ENCODE measurements at places on chromosomes 6 and 20. TPM values are rescaled to one million over a fixed set of nuclear protein-coding genes. Genes with fewer than 3 reads are reported as not detected.
A peak's percentile ranks its signal among the peaks of the same experiment; 100 is the strongest.

DNA sequence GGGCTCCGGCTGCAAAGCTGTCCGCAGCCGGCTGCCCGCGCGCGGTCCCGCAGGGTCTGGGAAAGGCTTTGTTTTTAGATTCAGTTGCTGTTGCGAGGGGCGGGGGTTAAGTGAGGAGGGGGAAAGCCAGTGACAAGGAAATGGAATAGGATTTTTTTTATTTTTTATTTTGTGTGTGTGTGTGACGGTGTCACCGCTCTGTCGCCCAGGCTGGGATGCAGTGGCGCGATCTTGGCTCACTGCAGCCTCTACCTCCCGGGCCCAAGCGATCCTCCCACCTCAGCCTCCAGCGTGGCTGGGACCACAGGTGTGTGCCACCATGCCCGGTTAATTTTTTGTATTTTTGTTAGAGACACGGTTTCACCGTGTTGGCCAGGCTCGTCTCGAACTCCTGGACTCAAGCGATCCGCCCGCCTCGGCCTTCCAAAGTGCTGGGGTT is 615 bp upstream of the UBE2J1 start:
- no peak for DNase-seq

- no peak for DNase-seq
Measured at GRCh38 chr20:51594236-51595057, 51.9 kb upstream of the NFATC2 start.

DNA sequence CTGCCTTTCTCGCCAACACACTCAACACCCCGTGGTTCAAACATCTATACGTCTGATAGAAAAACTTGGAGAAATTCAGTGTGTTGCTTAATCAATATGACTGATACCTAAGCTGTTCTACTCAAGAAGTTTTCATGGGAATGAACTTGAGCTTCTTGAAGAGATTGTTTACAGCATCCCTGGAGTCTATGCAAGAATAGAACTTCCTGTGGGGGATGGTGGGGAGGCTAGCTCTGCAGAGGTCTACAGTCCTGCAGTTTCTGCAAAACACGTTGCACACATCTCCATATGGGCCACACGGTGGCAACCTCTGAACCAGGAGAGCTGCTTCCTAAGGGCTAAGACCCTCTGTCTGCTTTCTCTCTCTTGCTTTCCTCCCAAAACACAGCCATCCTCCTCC is 32.7 kb upstream of the FANCE start:
- DNase-seq = no peak

DNA sequence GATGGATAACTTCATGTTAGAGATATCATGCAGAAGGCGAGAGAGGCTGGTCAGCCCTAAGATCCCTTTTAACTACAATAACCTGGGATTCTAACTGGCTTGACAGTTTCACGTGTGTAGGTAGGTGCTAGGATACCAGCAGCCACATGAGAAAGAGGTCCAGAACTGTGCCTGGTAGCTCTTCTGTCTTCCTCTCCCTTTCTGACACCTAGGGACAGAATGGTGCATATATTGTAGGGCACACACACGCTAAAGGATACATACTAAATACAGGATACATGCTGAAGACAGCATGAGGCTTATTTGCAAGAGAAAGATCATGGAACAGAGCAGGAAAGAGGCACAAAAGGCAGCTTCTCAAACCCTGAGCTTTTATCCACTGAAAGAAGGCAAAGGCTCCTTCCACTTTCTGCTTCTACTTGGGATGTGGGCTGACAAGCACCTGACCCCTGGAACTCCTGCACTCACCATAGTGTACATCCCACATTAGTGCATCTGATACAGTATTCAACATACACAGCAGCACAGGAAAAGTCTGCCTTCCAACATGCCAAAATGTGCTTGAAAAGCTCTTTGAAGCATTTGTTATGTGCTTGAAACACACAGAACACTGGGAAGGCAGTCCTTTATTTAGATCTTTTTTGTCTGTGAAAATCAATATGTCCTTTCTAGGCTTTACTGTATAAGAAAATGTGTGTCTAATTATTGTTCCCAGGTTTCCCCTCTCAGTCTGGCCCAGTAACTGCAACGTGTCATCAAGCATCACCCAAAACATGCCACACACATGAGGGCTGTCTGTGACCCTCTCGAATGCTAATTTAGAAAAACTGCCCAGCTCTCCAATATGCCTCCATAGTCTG is 3.2 kb downstream of the SLC22A23 start:
- no peak for DNase-seq

DNA sequence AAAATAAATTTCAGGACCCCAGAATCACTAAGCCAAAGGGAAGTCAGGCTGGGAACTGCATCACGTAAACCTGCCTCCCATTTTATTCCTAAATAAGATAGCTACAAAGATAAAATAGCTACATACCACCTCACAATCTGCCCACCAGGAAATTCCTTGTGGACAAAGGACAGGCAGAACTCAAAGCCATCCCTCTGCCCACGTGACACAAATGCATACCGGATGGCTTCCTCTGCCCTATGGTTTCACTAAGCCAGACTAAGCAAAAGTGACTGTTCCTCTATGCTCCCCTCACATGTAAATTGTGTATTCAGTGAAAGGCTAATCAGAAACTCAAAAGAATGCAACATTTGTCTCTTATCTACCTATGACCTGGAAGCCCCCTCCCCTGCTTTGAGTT is 15.0 kb downstream of the MBOAT1 start:
- DNase-seq = no peak

- DNase-seq = no peak
Measured at GRCh38 chr6:168534265-168534664, 93.3 kb downstream of the SMOC2 start.

- no peak for DNase-seq
Measured at GRCh38 chr6:82264824-82265223, 17.3 kb upstream of the IBTK start.

- no peak for DNase-seq
Measured at GRCh38 chr6:332671-333070, 40.4 kb downstream of the DUSP22 start.

DNA sequence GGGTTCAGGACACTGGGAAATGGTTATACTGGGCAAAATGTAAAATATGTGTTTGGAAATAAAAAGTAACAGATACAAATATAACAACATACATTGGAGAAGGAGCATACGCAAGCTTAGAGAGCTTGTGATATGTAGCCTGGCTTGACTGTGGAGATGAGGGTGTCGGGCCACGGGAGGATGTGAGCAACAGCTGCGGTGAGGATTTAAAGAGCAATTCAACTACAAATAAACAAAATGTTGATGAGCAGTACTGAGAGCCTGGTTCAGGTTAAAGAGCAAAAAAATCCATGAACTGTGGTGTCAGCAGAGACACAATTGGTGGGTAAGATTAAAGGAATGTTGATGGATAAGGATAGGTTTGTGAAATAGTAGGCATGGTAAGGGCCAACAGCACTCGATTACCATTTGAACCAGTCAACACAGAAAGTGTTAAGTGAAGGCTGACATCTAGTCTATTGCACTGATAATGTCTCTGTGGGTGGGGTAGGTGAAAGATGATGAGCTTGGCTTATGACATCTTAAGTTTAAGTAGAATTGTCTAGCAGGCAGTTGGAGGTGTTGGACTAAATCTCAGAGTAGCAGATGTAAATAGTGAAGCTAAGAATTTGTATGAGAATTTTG is 723.2 kb downstream of the EPM2A start:
- no peak for DNase-seq

DNA sequence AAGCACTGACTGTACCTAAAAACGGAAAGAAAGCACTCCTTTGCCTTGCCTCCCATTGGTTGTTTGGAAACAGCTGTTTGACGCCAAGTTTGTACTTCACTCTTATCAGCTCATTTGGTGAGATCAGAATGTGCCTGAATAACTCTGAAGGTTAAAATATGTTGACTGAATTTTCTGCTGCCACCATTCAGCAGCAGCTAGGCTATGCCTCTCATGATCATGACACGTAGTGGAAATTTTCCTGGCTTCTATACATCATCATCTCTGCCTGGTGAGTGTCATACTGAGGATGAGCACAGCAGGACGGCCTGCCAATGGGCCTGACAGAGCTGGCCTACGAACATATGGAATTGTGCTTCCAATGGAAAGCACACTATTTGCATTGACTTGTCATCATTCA is 704.9 kb upstream of the CITED2 start:
- DNase-seq = no peak

GRCh38 chr6:157661652-157662051 is 161.4 kb upstream of the SNX9 start:
- no peak for DNase-seq

DNA sequence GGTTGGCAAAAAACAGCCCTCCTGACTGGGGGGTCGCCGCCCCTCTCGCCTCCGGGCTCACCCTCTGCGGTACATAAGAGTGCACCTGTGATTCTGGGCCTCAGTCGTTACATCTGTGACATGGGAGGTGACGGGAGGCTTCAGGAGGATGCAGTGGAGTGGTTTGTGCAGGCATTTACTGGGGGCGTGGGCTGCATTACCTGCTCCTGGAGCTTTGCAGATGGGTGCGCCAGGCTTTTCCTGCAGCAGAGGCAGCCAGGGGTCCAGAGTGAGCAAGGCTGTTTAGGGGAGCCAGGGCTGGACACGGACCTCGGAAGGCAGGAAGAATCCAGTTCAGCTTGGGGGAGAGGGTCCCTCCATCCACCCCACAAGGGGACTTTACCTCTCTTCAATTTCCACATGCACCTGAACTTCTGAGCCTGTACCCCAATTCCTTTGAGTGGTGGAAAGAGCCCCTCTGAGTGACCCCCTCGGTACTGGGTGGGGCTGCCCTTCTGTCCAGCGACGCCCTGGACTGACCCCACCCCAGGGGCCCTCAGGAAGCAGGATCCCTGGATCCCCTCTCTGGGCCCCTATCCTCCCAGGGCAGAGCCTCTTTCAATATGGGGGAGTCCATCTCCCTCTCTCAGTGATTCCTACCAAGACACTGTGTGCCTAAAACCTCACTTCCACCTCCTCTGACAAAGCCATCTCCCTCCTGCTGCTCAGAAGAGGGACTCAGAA is 134.0 kb downstream of the TAF4 start:
- DNase-seq = no peak

GRCh38 chr6:43263314-43264178 is 20.3 kb downstream of the TTBK1 start:
- DNase-seq = peak; percentile 84

GRCh38 chr6:113860181-113860955 is 3.2 kb downstream of the MARCKS start:
- DNase-seq = peak; percentile 5

- DNase-seq = no peak
Measured at GRCh38 chr6:73180076-73180738, 45.1 kb downstream of the KHDC1L start.

DNA sequence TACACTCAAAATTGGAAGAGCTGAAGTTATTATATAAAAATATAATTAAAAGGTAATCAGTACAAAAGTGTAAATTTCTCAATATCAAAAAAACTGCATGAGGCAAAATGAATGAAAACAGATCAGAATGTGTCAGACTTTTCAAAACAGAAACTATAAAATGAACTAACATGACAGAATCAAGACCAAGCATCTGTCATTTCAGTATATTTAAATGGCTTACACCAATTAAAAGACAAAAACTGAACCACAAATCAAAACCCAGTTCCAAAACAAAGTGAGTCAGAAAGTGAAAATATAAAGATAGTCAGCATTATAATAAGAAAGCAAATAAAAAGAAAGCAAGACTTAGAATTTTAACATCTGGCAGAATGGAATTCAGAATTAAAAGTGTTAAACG is 289.7 kb downstream of the UBE3D start:
- DNase-seq = no peak

DNA sequence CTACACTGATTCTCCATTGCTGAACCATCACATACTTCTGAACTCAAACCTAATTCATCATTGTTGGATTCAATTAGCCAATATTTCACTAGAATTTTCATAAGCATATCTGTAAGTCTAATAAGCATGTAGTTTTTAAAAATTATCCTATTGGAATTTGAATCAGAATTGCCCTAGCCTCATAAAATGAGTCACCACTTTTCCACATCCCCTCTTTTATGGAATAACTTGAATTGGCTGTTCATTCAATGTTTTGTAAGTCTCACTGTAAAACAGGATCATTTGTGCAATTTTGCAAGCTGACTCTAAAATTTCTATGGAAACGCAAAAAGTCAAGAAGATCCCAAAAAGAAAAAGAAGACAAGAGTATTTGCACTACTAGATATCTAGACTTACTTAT is 141.0 kb downstream of the HACE1 start:
- DNase-seq = no peak

DNA sequence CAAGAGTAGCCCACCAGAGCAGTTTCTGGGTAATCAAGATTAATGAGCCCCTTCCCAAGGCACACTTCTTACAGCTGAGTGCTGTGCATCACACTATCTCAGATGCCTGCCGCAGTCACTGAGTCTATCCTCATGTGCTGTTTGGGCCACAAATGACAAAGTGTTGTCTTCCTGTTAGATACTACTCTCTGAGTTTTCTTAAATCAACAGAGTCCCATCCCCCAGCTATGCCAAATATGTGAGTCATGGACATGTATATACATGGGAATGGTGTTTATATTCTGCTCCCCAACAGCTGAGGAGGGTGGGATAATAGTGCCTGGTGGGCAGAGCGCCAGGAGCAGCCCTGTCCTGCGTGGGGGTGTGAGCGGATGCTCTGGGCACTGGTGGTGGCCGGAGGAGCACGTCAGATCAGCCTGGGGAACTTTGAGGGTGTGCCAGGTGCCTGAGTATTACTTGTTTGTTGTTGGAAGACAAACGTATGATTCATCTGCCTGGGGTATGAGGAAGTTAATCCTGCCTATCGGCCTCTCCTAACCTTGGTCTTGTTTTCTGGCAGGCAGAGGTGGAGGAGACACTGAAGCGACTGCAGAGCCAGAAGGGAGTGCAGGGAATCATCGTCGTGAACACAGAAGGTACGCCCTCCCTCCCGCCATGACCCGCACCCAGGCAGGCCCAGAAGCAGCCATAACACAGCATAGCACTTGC is 9.6 kb downstream of the DYNLRB1 start:
- no peak for DNase-seq

SLC29A1 gene
- total RNA-seq = 0.67 TPM

RIMS1 gene
- total RNA-seq = not detected

PRRT1 gene
- 3.2 TPM for total RNA-seq

PPARD gene
- 37.0 TPM for total RNA-seq

KCNK15 gene
- total RNA-seq = not detected

COL9A1 gene
- total RNA-seq = not detected

IPCEF1 gene
- 92.4 TPM for total RNA-seq

Measured in CD4-positive, alpha-beta T cell (primary cell).